ENCODE measurements at places on chromosomes 13 and 19.

- DNase-seq, result peak; percentile 32
These were observed 40.5 kb downstream of the MAU2 start for GRCh38 chr19:19361075-19361594.

GRCh38 chr19:48489608-48490216 is 20.5 kb downstream of the CYTH2 start:
- no peak for DNase-seq

DNA sequence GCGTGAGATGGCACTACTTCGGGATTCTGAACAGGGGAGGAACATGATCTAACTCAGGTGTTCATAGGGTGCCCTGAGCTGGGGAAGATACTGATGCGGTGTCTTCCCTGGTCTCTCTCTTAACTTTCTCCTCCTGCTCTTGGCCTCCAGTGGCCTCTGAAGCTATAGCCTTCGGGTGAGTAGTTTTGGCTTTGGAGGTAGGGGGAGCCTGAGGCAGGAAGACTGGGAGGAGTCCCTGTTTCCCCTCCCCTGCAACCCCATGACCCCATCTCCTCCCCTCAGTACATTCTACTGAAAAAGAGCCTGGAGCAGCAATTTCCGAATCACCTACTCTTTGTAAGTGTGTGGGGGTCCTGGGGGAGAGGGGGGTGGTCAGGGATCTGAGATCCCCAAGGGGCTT is 3.5 kb downstream of the SELENOV start:
- no peak for DNase-seq

DNA sequence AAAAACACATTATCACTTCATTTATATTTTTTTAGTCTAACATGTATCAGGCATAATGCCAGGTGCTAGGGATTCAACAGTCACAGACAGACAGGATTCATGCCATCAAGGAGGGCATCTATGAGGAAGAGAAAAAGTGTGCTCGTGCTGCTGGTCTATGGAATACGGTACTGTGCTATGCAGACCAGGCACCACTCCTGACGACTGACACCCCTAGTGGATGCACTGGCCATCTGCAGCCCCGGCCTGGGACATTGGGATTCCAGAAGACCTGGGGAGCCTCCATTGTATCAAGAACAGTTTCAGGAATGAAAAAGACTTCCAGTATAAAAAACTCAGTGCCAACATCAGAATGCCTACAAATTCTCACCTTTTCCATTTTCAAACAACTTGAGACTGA is 94.0 kb downstream of the KLF12 start:
- DNase-seq, result no peak

- no peak for DNase-seq
These were observed 4.8 kb downstream of the C19orf25 start for GRCh38 chr19:1474011-1474764.
